ENCODE measurements at places on chromosomes 16 and 17.
A peak's percentile ranks its signal among the peaks of the same experiment; 100 is the strongest.

- no peak for DNase-seq
Measured at GRCh38 chr17:73513426-73513825, 130.8 kb downstream of the SDK2 start.

GRCh38 chr16:53220585-53220984 lies 165.8 kb downstream of the CHD9 start:
- DNase-seq = no peak

GRCh38 chr16:85995541-85996423 lies 96.8 kb downstream of the IRF8 start:
- DNase-seq = peak; percentile 73

GRCh38 chr16:78542419-78542818 lies 443.0 kb downstream of the WWOX start:
- DNase-seq = no peak

- peak; percentile 63 for DNase-seq
Measured at GRCh38 chr16:49921791-49922456, 66.0 kb upstream of the ZNF423 start.

GRCh38 chr17:79843816-79844800 lies 4.9 kb upstream of the CBX4 start:
- DNase-seq = no peak

DNA sequence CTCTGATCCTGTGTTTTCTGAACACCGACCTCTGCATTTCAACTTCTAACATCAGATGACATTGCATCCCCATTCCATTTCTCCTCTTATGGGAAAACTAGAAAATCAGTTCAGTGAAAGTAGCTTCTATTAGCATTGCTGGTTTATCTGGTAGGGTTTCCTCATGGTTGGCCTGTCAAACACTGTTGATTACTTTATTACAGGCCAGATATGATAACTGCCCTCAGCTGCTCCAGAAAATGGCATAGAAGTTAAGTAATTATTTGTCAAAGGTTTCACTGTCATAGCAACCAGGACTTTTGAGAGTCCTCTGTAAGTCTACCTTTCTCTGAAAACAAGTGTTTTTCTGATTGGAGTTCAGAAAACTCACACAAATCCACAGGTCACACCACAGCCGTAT lies 3.0 kb downstream of the GFOD2 start:
- DNase-seq = no peak

All from stimulated activated CD4-positive, alpha-beta T cell treated with anti-CD3 and anti-CD28 coated beads, Interleukin-15, amount 100 ng/mL, for 24 hours (primary cell).